Stimulated activated CD8-positive, alpha-beta memory T cell treated with anti-CD3 and anti-CD28 coated beads, Interleukin-4, amount 100 ng/mL, for 4 hours (primary cell): ENCODE measurements at places on chromosomes 3 and 15.

- DNase-seq: no peak
Measured at GRCh38 chr3:31106204-31106603, 211.7 kb upstream of the GADL1 start.

DNA sequence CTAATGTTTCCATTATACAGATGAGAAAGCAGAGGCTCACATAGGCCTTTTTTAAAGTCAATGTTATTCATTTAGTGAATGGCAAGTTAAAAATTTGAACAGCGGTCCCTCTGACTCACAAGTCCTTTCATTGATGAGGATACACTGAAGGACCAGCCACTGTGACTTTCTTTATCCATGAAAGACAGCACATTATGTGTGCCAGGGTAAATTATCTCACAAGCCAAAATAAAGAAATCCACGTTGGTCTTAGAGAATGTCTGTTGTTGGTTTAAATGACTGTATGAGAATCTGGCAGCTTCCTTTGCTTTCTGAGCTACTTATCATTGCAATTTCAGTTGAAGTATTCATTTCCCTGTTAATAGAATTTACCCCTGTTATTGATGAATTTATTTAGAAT, 485.1 kb downstream of the TBL1XR1 start:
- DNase-seq: no peak

DNA sequence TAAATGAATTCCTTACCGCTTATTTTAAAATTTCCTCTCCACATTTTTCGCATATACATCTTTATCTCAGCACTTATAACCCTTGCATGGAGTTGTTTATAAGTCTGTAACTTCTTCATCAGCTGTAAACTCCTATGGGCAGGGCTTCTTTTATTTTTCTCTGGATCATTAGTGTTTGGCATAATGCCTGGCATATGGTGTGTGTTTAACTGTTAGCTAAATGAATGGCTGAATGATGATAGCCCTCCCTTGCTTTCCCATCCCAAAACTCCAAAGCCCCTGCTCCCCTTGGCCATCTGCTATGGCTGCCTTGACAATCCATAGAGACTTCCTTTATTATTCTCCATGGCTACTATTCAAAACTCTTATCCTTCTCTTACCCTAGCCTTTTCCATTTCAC, 48.1 kb upstream of the SEMA6D start:
- no peak for DNase-seq

DNA sequence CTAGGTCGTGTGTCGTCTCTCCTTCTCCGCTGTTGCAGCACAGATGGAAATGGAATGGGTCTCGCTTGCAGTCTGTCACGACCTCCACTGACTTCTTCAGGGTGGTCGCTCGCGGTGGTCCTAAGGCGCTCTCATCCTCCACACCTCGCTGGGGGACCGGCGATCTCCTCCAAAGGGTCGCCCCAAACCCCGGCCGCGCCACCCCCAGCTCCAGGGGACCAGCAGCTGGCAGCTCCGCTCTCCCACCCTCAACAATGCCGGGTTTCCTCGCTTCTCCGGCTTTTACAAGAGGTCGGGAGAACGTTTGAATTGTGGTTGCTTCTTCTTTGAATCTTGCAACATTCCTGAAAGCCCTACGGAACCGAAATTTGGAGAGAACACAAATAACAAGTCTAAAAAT, 25.9 kb downstream of the SERP1 start:
- DNase-seq: no peak

- no peak for DNase-seq
Measured at GRCh38 chr3:179410331-179410730, 40.9 kb downstream of the GNB4 start.

- no peak for DNase-seq
Measured at GRCh38 chr3:53956586-53956985, 64.9 kb upstream of the SELENOK start.

- no peak for DNase-seq
Measured at GRCh38 chr15:92074101-92074500, 220.6 kb downstream of the SLCO3A1 start.

GRCh38 chr15:101194546-101195125, 57.2 kb downstream of the CHSY1 start:
- no peak for DNase-seq

- no peak for DNase-seq
Measured at GRCh38 chr3:196159952-196160804, 51.0 kb downstream of the ZDHHC19 start.

DNA sequence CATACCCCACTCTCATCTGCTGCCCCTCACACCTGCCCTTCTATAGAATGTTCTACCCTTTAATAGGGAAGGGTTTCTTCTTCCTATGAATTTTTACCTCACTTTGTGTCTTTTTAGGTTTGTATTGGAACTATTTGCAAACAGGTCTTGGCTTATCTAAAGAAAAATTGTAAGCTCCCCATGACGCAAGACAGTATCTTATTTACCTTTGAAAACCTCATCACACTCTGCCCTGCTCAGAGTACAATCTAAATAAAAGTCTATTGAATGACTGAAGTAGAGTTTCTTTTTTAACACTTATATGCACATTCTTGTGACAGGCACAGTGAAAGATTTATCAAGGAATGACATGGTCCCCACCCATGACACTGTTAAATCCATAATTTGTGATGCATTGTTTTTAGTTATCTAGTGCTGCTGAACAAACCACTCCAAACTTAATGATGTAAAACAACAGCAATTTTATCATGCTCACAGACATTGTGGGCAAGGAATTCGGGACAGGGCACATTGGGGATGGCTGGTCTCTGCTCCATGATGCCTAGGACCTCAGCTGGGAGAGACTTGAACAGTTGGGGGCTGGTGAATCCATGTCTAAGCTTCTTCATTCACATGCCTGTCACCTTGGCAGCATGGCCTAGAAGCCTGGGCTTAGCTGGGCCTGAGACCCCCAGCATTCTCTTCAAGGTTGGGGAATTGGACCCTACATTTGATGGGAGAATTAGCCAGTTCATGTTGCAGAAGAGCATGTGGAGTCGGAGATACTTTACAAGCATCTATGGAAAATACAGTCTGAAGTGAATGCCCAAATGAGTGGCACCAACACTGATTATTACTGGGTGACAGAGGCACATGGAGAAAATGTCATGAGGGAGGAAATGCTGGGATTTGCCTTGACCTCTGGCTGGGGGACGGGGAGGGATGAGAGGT, 252.2 kb upstream of the CTDSPL start:
- DNase-seq: no peak

DNA sequence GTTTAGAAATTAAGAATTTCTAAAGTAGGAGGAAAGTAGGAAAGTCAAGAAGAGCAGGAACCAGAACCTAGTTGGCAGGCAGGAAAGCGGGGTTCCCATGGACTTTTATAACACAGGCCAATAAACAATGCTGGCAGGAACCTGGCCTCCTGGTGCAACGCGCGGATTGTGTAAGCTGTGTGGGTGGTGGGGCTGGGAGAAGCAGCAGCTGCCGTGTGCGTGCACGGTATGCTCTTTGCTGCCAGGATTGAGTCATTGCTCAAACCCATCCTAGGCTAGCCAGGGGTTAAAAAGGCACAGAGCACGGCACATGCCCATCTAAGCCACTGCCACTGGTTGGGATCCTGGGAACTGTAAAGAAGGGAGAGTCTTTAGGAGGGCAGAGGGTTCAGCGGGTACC, 209.9 kb upstream of the RGMA start:
- DNase-seq: no peak

DNA sequence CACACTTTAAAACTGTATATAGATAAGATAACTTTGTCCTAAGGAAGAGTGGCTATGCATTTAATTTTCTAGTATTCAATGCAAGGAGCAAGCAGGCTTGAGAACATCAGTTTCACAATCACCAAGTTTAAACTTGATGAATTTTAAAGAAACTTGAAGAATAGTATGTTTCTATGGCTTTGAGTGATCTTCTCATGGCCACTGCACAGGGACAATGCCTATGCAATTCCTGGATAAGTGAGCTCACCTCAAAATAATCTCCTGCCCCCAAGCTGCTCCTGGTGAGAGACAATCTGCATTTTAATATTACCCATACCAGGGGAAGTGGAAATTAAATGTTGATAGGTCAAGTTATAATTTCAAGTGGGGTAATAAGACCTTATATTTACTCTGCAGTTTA, 376.6 kb upstream of the CBLB start:
- no peak for DNase-seq

DNA sequence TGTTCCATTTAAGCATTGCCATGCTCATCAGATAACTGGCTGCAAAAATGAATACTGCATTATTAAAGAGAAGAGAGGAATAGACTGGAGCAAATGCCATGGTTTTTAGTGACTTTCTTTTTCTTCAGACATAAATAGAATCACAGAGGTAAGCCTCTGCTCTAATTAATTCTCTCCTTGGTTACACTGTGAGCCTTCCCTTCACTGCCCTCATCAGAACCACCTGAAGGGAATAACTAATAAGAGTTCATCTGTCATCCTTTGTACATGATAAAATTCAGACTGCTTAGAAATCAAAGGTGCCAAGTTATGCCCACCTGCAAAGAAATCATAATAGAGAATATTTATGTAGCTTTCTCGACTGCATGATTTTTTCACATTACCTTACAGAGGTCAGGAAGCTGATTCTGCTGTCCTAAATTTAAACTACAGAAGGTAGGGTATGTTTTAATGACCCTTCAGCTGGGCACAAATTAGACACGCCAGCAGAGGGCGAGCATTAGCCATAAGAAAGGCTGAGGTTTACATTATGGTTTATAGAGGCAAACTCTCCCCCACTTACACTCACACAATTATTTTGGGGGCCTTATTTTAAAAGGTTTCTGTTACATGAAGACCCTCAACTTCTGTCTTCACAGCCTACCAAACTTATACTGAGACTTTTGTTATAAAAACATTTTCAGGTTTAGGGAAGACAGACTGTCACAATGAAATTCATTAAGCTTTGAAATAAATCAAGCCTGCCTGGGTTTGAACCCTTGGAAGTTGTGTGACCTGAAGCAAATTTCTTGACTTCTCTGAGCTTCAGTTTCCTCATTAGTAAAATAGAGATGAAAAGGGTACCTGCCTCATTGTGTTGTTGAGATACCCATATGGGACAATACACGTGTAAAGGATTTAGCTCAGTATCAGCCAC, 15.3 kb upstream of the UNC13C start:
- DNase-seq: no peak

GRCh38 chr3:40753291-40753770, 228.6 kb downstream of the ZNF621 start:
- no peak for DNase-seq

- DNase-seq: no peak
Measured at GRCh38 chr3:27718459-27718858, 3.7 kb downstream of the EOMES start.

GRCh38 chr3:47245271-47245670, 37.3 kb downstream of the KIF9 start:
- no peak for DNase-seq

- no peak for DNase-seq
Measured at GRCh38 chr15:37097144-37097919, 3.0 kb downstream of the MEIS2 start.

GRCh38 chr15:38176155-38176554, 76.5 kb upstream of the SPRED1 start:
- no peak for DNase-seq

DNA sequence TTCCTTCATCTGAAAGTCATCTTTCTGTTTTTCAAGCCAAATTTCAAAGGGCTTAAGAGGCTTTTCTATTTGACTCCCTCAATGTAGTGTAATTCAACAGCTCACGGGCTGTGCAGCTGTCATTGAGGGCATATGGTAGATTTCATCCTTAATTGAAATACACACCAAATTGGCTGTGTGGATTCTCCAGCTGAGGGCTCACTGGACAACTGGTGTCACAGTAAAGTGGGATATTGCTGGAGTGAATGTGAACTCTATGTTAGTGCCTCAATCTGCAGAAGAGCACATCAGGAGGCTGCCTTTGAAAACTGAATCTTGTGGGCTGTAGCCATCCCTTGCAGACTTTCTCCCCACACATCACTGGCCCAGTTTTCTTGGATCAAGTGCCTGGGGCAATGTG, 120.1 kb downstream of the GALK2 start:
- DNase-seq: no peak

- DNase-seq: no peak
Measured at GRCh38 chr3:114860531-114860930, 286.6 kb downstream of the ZBTB20 start.

GRCh38 chr15:41772720-41773331, 1.5 kb upstream of the MAPKBP1 start:
- DNase-seq: no peak

DNA sequence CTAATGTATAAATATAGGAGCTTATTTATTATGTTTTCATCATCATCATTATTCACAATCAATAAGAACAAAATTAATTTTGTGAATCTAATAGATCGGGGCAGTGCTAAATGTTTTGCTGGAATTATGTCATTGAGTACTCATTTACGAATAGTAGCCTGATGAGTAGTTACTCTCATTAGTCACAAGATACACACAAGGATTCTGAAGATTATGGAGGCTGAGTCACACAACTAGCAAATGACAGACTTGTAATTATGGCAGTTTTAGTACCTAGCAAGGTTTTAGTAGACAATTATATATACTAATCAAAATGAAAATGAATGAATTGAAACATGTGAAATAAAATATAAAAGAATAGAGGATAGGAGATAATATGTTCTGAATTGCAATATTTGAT, 954.2 kb downstream of the CADM2 start:
- no peak for DNase-seq

GRCh38 chr3:192684151-192684550, 43.2 kb downstream of the FGF12 start:
- no peak for DNase-seq
